ENCODE measurements at places on chromosomes 6 and 20.

DNA sequence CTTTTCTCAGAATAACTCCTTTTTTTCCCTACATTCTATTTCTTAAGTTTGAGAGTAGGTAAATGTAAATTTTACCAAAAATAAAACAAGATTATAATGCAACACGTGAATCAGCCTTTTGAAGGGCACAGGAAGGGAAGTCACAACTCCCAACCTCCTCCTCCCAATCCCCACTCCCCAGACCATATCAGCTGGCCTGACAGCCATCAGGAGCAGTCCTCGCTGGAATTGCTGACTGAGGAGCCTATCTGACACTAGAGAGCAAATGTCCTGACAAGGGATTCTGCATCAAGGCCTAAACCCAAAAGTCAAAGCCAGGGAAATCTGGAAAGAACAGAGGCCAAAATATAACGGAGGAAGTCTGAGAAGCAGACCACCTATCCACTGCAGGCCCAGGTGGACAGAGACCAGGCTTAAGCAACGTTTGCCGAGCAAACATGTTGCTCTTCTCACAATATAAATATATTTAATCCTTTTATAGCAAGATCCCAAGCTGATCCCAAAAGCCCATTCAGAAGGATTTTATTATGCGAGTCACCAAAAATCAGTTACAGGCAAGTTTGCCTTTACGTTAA lies 2.5 kb downstream of the RRAGD start:
- DNase-seq = no peak

DNA sequence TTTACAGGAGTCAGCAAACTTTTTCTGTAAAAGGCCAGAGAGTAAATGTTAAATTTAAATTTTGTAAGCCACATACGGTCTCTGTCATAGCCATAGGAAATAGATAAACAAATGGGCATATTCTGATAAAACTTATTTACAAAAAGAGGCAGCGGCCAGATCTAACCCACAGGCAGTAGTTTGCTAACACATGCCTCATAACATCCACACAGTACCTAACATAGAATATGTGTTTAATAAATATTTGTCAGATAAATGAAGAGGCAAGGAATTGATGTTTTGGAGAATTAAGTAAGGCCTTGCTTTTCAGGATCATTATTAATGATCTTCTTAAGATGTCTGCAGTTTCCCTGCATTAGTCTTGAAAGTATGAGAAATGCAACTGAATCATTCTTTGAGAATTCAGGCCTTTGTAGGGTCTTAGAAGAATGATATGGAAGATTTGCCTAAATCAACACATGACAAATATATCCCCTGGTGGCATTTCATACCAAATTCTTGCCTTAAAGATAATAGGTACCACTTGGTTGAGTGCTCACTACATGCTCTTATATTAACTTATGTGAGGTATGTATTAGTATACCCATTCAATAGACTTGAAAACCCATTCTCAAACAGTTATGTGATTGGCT lies 39.3 kb upstream of the TRAM2 start:
- no peak for DNase-seq

- DNase-seq = peak; percentile 99
Observed at GRCh38 chr20:53594068-53595017, 704 bp upstream of the ZNF217 start.

DNA sequence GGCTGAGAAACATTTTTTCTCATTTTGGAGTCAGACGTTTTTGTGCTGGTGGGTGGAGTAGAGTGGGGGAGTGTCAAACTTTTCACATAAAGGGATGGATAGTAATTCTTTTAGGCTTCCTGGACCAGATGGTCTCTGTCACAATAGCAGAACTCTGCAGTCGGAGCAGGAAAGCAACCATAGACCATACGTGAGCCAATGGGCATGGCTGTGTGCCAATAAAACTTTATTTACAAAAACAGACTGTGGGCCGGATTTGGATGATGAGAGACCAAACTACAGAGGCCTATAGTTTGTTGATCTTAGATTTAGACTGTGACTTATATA lies 70.8 kb upstream of the SLC22A23 start:
- no peak for DNase-seq

- DNase-seq = no peak
Observed at GRCh38 chr20:35279533-35280174, 1.7 kb upstream of the MMP24OS start.

DNA sequence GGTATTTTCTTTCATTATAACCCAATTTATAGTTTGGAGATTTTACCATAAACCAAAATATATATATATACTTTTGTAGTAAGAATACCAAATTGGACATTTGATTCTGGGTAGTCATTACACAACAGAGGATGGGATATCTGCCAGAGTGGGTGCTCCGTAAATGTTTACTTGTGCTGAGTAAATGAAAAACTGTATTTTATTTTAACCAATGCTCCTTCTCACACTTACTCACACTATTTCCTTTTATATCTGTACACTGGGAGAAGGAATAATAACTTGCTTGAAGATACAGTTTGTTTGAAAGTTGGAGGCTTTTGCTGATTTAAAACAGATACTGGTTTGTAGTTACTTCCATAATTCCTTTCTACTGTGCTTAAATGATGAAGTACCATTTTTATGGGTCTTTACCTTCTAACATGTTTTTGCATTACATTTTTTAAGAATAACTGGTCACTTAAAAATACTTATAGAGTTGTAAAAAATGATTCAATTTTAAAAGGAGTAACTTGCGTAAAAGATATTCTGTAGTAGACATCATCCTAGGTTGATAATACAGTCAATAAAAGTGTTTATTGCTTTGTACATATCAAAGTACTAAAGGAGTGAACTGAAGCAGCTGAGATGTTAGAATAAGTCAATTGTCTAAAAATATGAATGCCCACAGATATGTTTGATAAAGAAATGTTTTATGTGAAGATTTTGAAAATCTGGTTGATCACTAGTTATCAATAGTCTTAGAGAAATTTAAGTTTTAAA lies 411.7 kb downstream of the UTRN start:
- no peak for DNase-seq

- DNase-seq = no peak
Observed at GRCh38 chr6:138446821-138447220, 42.8 kb downstream of the HEBP2 start.

GRCh38 chr6:6320901-6321300 lies 439 bp upstream of the F13A1 start:
- no peak for DNase-seq

- no peak for DNase-seq
Observed at GRCh38 chr6:142570221-142570671, 268.4 kb downstream of the ADGRG6 start.

- DNase-seq = no peak
Observed at GRCh38 chr6:113651120-113651519, 206.0 kb upstream of the MARCKS start.

- no peak for DNase-seq
Observed at GRCh38 chr6:102458990-102459389, 1065.5 kb downstream of the GRIK2 start.

DNA sequence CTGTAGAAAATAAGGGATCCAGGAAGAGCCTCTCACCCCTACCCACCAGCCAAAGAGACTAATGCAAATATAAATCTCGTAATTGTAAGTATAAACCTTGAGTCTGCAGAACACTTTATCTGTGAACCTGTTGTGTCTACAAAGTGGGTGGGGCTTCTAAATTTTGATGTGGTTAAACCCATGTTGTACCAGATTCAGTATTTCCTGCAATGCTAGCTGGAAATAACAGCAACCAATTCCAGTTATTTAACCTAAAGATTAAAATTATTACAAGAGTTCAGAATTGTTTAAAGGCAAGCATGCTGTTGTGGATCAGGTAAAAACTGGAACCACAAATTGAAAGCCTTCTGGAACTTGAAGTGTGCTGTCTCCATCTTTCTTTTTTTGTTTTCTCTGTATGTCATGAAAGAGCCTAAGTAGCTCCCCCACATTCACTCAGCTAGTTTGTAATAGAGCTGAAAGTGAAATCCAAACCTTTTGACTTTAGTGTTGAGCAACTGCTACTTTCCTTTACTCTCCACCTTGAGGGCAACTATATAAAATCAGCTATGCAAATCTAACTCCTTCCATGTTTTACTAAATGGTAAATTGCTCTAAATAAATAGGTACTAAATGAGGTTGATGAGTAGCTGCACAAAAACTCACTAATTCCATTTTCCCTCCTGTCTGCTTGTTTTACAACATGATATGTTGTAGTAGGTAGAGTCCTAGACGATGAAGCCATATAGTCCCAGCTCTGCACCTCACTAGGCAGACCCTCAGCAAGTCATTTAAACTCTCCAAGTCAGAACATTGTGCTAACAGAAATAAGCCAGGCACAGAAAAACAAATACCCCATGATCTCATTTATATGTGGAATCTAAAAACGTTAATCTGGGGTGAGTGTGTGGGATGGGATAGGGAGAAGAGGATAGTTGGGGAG lies 17.9 kb upstream of the THEMIS start:
- no peak for DNase-seq

- DNase-seq = no peak
Observed at GRCh38 chr6:48973491-48973890, 489.6 kb downstream of the MMUT start.

- no peak for DNase-seq
Observed at GRCh38 chr6:145816392-145816791, 1.8 kb upstream of the FBXO30 start.

- no peak for DNase-seq
Observed at GRCh38 chr6:158329531-158329930, 17.3 kb downstream of the TULP4 start.

- DNase-seq = no peak
Observed at GRCh38 chr6:162244031-162244430, 483.5 kb downstream of the PRKN start.

GRCh38 chr6:10555625-10556309 lies 34.6 kb downstream of the GCNT2 start:
- DNase-seq = no peak

- no peak for DNase-seq
Observed at GRCh38 chr6:140372064-140372463, 997.6 kb upstream of the CITED2 start.

GRCh38 chr20:35000922-35001595 lies 45.4 kb downstream of the MYH7B start:
- DNase-seq = no peak

DNA sequence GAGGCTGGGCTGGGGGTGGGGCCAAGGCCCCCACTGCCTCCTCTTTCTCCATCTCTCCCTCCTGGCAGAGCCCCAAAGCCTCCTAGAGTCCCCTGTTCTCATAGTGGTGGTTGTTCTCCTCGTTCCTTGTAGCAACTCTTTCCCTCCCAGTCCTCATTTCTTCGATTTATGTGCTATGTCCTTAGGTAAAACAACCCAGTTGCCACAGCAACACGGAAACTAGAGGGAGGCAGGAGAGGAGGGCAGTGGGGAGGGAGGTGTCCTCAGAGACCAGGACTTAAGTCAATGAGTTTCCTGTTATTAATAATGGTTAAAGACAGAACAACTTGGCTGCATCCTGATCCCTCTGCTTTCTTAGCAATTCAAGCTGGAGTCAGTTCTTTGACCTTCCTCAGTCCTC lies 161.0 kb downstream of the INSM1 start:
- DNase-seq = no peak

GRCh38 chr20:3825526-3825925 lies 5.2 kb downstream of the AP5S1 start:
- no peak for DNase-seq

- DNase-seq = no peak
Observed at GRCh38 chr20:26163890-26164289, 467.2 kb upstream of the ZNF337 start.

DNA sequence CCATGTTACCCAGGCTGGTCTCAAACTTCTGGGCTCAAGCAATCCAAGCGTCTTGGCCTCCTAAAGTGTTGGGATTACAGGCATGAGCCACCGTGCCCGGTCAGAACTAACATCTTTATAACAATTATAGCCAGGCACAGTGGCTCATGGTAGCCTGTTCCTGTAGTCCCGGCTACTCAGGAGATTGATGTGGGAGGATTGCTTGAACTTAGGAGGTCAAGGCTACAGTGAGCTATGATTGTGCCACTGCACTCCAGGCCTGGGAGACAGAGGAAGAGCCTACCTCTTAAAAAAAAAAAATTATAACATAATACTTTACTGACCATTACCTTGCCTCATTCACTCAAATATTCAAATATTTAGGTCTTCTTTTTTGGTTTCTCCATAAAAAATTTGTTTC lies 16.8 kb upstream of the MYMX start:
- DNase-seq = no peak

Data from stimulated activated CD8-positive, alpha-beta memory T cell treated with anti-CD3 and anti-CD28 coated beads, Interleukin-2, amount 100 ng/mL, for 48 hours (primary cell).